Aorta (tissue), 5 donors: ENCODE measurements at places on chromosomes 7 and 10. TPM values are rescaled to one million over a fixed set of nuclear protein-coding genes. Genes with fewer than 3 reads are reported as not detected.
A peak's percentile ranks its signal among the peaks of the same experiment; 100 is the strongest.

DNA sequence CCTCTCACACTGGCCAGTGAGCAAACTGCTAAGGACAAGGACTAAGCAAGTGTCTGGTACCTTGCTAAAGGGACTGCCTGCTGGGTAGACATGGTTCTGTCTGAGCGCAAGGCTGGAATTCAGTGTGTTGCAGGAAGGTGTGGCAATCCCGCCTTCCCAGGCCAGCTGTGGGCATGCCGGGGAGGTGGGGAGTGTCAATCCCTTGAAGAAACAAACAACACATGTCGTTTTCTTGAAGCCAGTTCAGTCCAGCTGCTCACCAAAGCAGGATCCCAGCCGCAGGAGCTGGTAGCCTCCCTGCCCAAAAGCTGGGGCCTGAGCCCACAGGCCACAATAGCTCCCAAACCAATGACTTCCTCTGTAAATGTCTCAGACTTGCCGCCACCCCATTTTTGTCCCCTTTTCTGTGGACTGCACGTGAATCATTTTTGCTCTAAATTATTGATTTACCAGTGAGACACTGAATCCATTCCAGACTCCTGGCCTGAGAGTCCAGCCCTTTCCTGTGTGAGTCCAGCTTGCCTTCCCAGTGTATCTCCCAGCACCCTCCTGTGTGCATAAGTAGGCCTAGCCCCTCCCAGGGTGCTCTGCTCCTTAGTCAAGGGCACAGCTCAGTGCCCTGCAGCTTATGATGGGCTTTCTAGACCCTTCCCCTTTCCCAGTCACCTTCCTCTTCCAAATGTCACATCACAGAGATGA lies 166.8 kb downstream of the RGS10 start:
- no peaks in the 10 kb centered on the region for H3K27me3 ChIP-seq
- H3K4me3 ChIP-seq, result no peak overlapping the region
- DNase-seq, result peak; percentile 24
- H3K36me3 ChIP-seq, result no peaks in the 10 kb centered on the region

DNA sequence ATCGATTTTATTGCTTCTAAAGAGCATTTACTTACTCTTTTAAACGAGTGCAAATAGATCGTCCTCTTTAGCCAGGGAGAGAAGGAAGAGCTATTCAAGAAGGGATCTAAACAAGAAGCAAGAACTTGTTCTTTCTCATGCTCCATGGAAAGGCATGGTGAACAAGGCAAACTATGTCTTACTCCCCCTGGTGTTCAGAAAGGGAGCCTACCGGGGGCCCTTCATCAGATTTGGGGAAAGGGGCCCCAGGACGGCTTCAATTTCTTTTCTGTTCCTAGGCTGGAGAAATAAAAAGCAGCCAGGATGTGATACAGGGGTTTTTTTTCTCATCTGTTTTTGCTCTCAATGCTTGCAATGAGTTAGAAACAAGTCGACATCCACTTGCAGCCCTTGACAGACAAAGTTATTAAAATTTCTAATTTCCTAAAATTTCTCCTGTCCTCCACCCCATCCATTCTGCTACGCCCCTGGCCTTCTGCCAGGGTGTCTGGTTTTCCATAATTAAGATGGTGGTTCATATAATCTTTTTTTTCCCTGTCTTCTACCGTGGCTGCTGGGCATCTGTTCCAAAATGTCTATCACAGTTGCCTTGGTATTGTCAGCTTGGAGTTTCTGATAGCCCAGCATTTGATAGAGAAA lies 214.4 kb downstream of the CREB5 start:
- no peak overlapping the region for H3K27ac ChIP-seq
- H3K36me3 ChIP-seq, result no peaks in the 10 kb centered on the region
- no peak overlapping the region for H3K4me3 ChIP-seq
- no peak for DNase-seq
- no peaks in the 10 kb centered on the region for H3K27me3 ChIP-seq

- H3K36me3 ChIP-seq, result no peaks in the 10 kb centered on the region
Measured at GRCh38 chr10:78919181-78919966, 149.4 kb upstream of the ZMIZ1 start.

GRCh38 chr7:155860840-155861479 lies 48.7 kb upstream of the SHH start:
- DNase-seq, result no peak
- H3K4me3 ChIP-seq, result no peak overlapping the region
- H3K27me3 ChIP-seq, result no peaks in the 10 kb centered on the region
- no peaks in the 10 kb centered on the region for H3K36me3 ChIP-seq

DNA sequence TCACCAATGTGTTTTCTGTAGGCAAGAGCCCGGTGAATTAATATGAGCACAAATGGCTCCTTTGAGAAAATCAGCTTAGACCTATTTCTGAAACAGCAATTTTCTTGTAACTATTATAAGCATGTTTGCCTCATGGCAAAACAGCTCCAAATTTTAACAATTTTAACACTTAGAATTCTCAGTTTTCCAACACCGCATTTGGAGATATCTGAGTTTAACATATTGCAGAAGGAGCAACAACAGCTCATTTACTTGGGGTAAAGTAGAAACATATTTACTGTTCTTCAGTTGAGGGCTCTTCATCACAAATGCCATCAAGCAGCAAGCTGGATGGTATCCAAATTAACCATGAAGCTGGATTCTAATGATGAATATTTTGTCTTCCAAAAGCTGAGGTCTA lies 134.0 kb upstream of the SLC26A5 start:
- no peak overlapping the region for H3K27ac ChIP-seq
- no peak for DNase-seq

GRCh38 chr7:118626739-118627138 lies 402.2 kb downstream of the ANKRD7 start:
- H3K27me3 ChIP-seq, result no peaks in the 10 kb centered on the region
- DNase-seq, result no peak
- no peak overlapping the region for H3K27ac ChIP-seq
- no peak overlapping the region for H3K4me3 ChIP-seq

GRCh38 chr10:3806603-3807002 lies 21.6 kb upstream of the KLF6 start:
- no peaks in the 10 kb centered on the region for H3K27me3 ChIP-seq
- H3K4me1 ChIP-seq, result peaks cover 2% of the 10 kb centered on the region
- H3K4me3 ChIP-seq, result no peak overlapping the region
- DNase-seq, result no peak
- no peaks in the 10 kb centered on the region for H3K36me3 ChIP-seq
- peak overlapping the region; percentile 76 for H3K27ac ChIP-seq

GRCh38 chr10:3452173-3452626 lies 279.6 kb upstream of the PITRM1 start:
- peak overlapping the region; percentile 73 for H3K27ac ChIP-seq
- DNase-seq, result no peak
- no peaks in the 10 kb centered on the region for H3K27me3 ChIP-seq
- no peaks in the 10 kb centered on the region for H3K36me3 ChIP-seq
- no peaks in the 10 kb centered on the region for H3K4me1 ChIP-seq

GRCh38 chr7:137000621-137001020 lies 132.2 kb downstream of the CHRM2 start:
- DNase-seq, result no peak
- H3K27ac ChIP-seq, result no peak overlapping the region
- H3K36me3 ChIP-seq, result no peaks in the 10 kb centered on the region
- H3K27me3 ChIP-seq, result no peaks in the 10 kb centered on the region

- H3K36me3 ChIP-seq, result no peaks in the 10 kb centered on the region
- no peaks in the 10 kb centered on the region for H3K27me3 ChIP-seq
- peak overlapping the region; percentile 81 for H3K27ac ChIP-seq
- H3K4me1 ChIP-seq, result no peaks in the 10 kb centered on the region
- peak overlapping the region; percentile 98 for H3K4me3 ChIP-seq
Measured at GRCh38 chr7:77537778-77538280, 734 bp downstream of the PTPN12 start.

- H3K4me3 ChIP-seq, result no peak overlapping the region
- no peaks in the 10 kb centered on the region for H3K27me3 ChIP-seq
- no peak overlapping the region for H3K27ac ChIP-seq
- no peak for DNase-seq
- H3K4me1 ChIP-seq, result no peaks in the 10 kb centered on the region
- no peaks in the 10 kb centered on the region for H3K36me3 ChIP-seq
Measured at GRCh38 chr10:84685047-84685660, 356.8 kb downstream of the CCSER2 start.

- no peaks in the 10 kb centered on the region for H3K27me3 ChIP-seq
- no peak for DNase-seq
Measured at GRCh38 chr7:90568213-90568612, 27.9 kb upstream of the CDK14 start.

GRCh38 chr7:112365551-112365950 lies 84.7 kb upstream of the IFRD1 start:
- no peaks in the 10 kb centered on the region for H3K36me3 ChIP-seq
- H3K27me3 ChIP-seq, result no peaks in the 10 kb centered on the region
- no peak for DNase-seq

- no peak for DNase-seq
- H3K36me3 ChIP-seq, result no peaks in the 10 kb centered on the region
- no peak overlapping the region for H3K27ac ChIP-seq
- no peak overlapping the region for H3K4me3 ChIP-seq
Measured at GRCh38 chr7:47833211-47833610, 115.1 kb downstream of the PKD1L1 start.

DNA sequence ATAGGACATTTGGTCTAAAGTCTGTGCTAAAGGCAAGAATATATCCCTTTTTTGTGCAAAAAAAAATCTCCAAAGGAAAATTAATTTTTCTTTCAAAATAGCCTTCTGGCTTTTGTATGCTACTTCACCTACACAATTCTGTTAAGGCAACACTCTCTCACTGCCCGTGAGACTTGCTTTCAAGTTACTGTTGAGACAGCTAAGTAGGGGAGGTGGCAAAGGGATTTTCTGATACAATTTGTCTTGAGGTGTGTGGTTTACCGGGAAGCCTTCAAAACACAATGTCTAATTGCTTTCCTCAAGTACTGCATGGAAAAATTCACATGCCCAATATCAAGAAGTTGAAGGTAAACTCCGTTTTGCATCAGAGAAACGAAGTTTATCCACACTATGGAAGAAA lies 50.8 kb upstream of the RSU1 start:
- H3K27me3 ChIP-seq, result no peaks in the 10 kb centered on the region
- H3K36me3 ChIP-seq, result no peaks in the 10 kb centered on the region
- no peaks in the 10 kb centered on the region for H3K4me1 ChIP-seq
- DNase-seq, result no peak

GRCh38 chr7:89618274-89618673 lies 536.0 kb upstream of the STEAP1 start:
- DNase-seq, result no peak
- H3K27ac ChIP-seq, result no peak overlapping the region
- no peaks in the 10 kb centered on the region for H3K27me3 ChIP-seq
- no peak overlapping the region for H3K4me3 ChIP-seq
- no peaks in the 10 kb centered on the region for H3K4me1 ChIP-seq

Gene TMEM196
- total RNA-seq, result 0.29 TPM

Gene SRRM3
- total RNA-seq, result 5.9 TPM

Gene SLC26A5
- total RNA-seq, result 0.78 TPM

Gene TMEM184A
- total RNA-seq, result not detected

Gene CYP3A4
- not detected for total RNA-seq

Gene HECW1
- total RNA-seq, result not detected

Gene ECHDC3
- 9.6 TPM for total RNA-seq

Gene FOXP2
- 18.1 TPM for total RNA-seq

Gene ZNF853
- total RNA-seq, result 10.9 TPM

Gene ZSWIM8
- 116 TPM for total RNA-seq

Gene TMEM26
- 0.62 TPM for total RNA-seq

Gene ACSM6
- total RNA-seq, result not detected

Gene KCNMA1
- 163 TPM for total RNA-seq

Gene KMT2C
- total RNA-seq, result 123 TPM

Gene EVX1
- total RNA-seq, result not detected

Gene PVRIG
- total RNA-seq, result 2.1 TPM

Gene SEC61A2
- total RNA-seq, result 7.9 TPM

Gene KIAA1549
- total RNA-seq, result 1.0 TPM
